ENCODE measurements at places on chromosomes 5 and 9.

DNA sequence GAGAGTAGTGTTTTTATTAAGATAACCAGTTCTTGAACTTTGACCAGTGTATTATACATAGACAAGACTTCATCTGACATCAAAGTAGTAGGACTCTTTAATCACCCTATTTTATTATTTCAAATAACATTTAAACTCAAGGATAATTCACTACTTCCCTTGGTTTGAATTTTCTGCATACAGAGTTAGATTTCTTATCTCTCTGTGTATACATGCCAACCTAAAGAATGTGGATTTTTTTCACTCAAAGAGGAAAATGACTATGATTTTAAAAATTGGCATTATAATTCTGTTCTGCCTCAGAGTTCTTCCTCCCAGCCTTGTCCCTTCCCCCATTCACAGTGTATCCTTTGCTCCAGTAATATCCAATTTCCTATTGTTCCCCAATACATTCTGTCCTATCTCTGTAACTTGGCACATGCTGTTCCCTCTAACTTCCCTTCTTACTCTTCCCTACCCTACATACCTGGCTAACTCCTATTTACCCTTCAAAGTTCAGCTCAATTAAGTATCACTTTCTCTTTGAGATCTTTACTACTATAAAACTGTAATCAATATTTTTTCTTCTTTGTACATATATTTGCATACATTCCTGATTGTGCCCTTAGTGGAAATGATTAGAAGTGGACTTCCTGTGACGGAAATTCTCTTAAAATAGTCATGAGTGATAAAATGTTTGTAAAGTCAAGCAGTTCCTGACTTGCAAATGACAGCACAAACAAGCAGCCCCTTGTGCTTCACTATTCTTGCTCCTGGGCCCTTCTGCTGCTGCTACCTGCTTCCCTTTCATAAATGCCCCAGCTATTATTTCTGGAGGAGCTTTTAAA, 38.1 kb upstream of the DENND4C start:
- DNase-seq = no peak

DNA sequence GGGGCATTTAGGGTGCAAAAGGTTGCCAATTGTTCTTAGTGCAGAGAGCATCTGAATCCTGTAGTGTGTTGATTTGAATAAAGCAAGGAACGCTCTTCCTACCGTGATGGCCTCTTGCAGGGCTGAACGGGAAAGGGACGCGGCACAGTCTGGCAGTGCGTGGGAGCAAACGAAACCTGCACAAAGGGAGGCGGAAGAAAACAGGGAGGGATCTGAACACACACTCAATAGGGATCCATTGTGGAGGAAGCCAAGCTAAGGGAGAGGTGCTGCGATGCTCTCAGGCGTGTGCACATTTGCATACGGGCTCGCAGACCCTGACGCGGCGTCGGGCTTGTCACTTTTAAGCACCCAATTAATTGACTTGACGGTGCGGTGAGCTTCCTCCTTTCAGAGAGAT, 414.0 kb upstream of the IRX1 start:
- no peak for DNase-seq

GRCh38 chr9:6121707-6122106, 93.9 kb upstream of the IL33 start:
- DNase-seq = no peak

DNA sequence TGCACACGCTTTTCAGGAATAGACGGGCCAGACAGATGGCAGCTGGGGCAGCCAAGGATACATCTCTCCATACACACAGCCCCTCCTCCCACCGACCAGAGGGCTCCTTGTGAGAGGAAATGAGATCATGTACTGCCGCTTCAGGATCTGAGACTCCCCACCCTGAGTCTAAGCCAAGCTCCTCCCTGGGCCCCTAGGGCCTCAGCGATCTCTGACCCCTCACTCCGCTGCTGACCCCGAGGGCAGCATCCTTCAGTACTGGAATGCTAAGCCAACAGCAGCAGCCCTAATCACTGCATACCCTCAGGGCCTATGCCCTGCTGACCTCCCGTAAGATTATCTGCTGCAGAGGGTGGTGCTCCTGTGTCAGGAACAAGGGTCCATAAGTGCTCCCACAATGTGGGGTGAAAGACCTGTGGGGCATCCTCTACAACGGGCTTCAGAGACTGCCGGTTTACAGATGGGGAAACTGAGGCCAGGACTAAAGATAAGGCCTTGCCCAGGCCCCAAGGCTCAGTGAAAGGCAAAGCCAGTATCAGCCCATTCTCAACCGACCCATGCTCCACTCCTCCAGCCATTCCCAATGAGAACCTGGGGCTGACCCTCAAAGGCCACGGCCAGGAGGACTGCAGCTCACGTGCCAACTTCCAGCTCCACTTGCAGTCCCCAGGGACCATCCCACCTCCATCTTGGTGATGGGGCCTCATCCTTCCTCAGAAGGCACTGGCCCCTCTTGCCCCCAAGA, 37.5 kb downstream of the BICD2 start:
- no peak for DNase-seq

- DNase-seq = no peak
These were observed 43.4 kb upstream of the CDKN2B start for GRCh38 chr9:22052376-22052945.

DNA sequence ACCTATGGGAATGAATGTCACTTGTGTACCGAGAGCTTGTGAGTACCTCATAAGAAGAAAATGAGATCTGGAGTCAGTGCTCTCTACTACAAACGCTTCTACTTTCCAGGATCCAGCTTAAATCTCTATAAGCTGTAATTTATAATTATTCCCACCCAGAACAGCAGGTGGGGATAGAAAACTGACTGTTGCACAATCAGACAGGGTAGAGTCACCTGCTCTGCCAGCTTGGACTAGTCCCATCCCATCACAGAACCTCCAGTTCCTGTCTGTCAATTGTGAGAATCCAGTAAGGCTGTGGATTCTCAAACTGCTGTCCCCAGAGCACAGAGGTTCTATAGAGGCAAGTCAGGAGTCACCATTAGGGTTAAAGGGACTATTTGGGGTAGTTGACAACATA, 2.0 kb downstream of the SPINK7 start:
- DNase-seq = no peak

DNA sequence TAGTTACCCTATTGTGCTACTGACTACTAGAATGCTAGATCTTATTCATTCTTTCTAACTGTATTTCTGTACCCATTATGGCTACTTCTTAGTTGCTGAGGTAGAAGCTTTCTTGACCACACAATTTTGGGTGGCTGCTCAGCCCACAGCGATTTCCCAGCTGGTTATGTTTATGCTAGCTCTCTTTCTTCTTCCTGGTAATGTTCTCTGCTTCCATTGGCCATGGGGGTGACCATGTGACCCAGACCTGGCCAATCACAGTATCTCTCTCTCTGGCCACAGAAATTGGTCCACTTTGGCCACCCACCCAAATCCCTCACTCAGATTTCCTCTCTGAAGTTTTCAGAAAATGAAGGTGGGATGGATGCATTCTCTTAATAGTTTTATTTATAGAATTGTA, 427.9 kb upstream of the CLINT1 start:
- no peak for DNase-seq

GRCh38 chr5:154829181-154829588, 21.2 kb downstream of the FAXDC2 start:
- no peak for DNase-seq

All from hematopoietic multipotent progenitor cell (in vitro differentiated cells).